ENCODE measurements at places on chromosomes 7 and 10. TPM values are rescaled to one million over a fixed set of nuclear protein-coding genes. Genes with fewer than 3 reads are reported as not detected.

A1CF gene
- polyA plus RNA-seq = 0.03 TPM

DNA sequence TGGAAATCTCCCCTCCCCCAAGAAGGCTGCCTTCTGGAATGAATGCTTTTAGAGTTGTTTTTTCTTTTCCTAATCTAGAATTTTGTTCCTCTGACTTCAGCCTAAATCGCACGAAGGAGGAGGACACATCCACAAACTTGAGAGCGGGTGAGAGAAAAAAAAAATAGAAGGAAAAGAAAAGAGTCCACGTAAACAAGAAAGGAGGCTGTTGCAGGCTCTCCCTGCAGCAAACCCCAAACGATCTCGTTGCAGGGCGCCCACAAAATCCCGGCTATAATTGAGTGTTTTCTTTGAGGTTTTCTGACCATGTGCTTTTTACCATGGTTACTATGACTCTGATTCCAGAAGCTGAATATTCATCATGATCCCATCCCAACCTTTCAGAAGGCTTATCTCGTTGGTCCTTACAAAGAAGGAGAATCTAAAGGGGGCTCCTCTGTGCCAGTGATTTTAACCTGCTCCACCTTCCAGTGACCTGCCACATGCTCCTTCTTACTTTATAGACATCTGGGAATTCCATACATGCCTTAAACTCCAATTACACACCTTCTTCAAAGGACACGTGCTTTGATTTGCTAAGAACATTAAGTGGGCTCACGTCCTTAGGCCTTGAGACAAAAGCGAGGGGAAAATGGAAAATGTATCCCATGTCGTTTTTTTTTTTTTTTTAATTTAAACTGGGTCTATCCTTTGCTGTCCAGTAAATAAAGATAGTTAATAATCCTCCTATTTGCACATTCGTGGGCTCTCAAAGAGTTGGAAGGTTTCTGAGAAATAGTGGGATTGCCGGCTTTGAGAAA is 5.8 kb downstream of the TWIST1 start:
- no peak for DNase-seq

DNA sequence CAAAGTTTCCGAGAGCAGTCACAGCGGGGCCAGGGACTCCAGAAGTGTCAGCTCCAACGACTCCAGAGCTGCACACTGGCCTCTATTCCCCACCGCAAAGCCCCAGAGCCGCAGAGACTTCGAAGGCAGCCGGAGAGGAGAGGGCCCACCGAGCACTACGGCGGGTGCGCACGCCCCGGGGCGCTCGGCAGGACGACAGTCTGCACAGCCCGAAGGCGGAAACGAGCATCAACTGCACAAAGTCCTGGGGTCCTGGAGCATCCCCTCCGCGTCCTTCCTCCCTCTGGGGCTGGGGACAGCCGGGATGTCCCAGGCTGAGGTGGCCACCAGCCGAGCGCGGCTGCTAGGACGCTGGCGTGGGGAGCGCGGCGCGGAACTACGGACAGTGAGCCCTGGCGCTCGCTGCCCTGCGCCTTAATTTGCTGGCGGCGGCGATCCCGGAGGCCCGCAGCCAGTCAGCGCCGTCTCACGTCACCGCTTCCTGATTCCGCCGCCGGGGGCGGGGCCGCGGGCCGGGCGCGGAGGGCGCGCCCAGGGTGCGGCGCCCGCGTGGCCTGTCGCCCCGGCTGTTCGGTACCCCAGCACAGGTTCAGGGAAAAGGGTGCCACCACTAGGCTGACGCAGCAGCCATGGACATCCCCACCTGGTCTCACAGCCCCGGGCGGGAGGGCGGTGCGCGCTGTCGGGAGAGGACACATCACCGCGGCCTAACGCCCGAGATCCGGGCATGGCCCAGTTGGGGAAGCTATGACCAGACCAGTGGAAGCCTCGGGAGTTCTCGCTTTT is at the start of gene TBX20:
TSS of gene TBX20 (minus strand) at position 391 of the 786 bp plus-strand sequence. CDS start 480 bp downstream, outside the sequence.
- peak; percentile 32 for DNase-seq

GRCh38 chr10:94617389-94617944 is 66.1 kb upstream of the CYP2C18 start:
- no peak for DNase-seq

CAV2 gene
- 43.9 TPM for polyA plus RNA-seq

NPC1L1 gene
- polyA plus RNA-seq = 0.15 TPM

DNA sequence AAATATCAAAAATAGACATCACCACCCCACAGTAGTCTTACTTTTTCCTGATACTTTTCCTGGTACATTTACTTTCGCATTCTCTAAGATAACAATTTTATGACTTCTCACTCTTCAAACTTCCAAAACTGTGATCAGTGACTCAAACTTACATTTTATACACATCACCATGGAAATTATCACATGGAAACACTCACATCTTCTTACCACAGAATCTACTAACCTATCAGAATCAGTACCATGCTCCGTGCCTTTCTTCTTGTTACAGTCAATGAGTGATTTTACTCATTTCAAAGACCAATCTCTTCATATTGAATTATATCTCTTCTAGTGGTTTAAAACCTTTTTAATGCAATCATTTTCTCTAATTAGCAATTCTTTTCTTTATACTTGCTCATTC is 120.3 kb downstream of the PTEN start:
- DNase-seq = no peak
